Activated T-cell treated with anti-CD3 and anti-CD28 coated beads for 48 hours (primary cell): ENCODE measurements at places on chromosomes 3 and 15.

- DNase-seq = no peak
These were observed 585 bp upstream of the MKRN2 start for GRCh38 chr3:12556314-12556689.

DNA sequence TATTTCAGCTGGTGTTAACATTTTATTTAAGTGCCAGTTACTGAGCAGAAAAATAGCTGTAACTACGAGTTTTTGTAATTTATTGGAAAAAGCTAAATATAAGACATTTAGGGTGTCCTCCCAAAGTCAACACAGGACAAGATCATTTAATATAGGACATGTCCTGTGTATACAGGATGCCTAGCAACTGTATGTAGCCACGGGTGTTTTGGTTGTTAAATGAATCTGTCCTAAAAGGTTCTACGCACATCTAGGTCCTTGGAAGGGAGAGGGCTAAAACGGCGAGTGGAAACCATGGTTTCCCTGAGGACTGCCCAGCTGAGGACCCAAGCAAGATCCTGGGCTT, 565 bp upstream of the ZNF621 start:
- DNase-seq = no peak

DNA sequence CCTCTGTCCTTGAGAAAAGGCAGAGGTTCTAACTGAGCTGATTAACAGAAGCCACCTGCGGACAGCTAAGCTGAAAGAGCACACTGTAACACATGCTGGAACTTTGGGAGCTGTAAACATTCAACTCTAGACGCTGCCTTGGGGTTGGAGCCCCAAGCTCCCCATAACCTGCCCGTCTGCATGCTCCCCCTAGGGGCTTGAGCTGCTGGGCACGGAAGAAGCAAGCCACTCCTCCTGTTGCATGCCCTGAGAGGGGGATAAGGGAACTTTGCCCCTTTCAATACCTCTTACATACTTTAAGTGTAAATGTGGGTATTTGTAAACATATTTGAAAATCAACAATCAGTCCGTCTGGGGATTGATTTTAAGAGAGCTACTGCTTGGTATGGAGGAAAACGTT, 188.4 kb downstream of the ADAMTSL3 start:
- DNase-seq = no peak

DNA sequence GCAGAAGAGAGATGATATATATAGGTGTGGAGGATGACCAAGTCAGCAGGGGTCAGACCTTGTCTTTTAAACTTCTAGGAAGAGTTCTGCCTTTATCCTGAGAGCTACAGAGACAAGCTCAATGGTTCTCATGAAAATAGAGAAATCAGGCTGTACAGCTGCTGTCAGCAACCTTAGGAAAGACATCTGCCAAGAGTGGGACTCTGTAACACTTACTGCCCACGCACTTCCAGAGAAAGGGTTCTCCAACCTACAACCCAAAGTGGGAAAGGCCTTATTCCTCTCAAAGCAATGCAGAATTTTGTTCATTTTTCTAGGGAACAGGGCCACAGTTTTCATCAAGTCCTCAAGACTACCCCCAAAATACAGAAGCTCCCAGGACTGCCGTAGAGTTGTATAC, 138.7 kb downstream of the STT3B start:
- DNase-seq = no peak

DNA sequence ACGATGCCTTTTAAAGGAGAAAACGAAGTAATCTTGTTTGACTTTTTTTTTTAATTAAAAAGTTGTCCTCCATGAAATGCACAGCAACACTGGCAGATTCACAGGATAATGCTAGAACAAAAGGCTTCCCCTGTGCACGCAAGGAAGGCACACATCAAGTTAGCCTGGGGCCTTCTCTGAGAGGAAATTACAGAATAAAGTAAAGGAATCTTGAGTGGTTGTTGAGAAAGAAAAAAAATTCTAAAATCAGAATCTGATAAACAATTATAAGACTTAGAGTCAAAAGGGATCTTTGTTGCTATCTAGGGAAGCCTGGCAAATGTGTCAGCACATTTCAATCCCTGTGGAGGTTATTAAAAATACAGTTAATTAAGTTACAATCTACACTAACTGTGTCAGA, 946.0 kb downstream of the IGSF11 start:
- DNase-seq = no peak
